ENCODE measurements at places on chromosomes 1 and 21.

DNA sequence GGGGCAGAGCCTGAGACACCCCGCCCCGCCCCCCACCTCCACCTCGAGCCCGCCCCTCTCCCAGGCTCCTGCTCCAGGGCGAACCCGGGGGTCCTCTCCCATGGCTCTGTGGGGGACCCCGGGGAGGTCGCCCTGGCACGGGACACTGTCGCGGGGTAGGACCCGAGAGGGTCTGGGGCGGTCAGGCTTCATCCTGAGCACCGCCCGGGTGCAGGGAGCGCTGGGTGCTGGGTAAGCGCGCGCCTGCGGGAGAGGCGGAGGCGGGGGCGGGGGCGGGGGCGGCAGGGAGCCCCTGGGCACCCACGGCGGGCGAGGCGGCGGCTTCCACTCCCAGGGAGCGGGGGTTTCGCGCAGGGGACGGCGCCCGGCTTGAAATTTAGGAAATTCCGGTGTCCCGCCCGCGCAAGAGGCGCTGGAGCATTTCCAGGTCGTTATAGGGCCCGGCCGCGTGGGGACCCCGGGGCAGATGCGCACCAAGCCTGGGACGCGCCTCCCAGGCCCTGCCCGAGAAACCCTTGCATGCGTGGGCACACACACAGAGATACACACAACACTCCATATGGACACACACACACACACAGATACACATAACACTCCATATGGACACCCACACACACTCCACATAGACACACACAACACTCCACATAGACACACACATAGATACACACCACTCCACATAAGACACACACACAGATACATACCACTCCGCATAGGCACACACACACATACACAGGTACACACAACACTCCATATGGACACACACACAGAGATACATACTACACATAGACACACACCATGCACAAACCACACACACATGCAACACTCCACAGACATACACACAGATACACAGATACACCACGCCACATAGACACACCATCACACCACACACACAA, 48.7 kb upstream of the SLC19A1 start:
- DNase-seq: peak; percentile 49

DNA sequence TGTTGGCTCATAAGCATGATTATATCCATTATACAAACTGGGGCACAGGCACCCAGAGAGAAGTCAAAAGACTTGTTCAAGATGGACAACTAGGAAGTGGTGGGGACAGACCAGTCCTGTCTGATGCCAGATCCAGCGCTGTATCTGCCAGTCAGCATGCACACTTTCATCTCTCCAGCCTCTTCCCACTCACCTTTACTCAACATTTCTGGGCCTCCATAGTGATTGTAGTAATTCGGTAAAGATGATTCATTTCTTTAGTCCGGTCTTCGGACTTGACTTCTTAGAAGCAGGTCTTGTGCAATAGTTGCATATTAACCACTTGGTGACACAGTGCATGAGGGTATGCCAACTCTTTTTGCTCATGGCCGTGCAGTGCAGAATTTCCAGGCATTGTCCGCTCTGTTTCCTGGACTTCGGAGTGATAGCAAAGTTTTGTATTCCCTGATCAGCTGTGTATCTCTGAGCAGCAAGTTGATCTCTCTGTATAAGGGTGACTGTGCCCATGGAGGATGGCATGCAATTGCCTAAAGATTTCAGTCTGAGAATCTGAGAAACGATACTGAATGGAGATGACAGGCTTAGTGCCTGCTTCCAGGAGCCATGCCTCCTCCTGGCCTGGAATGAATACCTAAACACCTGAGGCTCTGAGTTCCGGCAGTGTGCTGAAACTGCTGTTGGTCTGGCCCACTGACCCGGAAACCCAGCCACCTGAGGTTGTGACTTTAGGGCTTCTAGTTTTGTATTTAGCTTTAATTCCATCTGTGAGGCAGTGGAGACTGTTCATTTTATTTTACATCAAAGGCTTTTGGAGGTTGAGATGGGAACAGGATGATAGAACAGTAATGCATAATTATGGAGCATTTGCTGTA, 39.0 kb downstream of the GALNT2 start:
- DNase-seq: peak; percentile 95

GRCh38 chr1:226823643-226824042, 46.8 kb upstream of the PSEN2 start:
- DNase-seq: no peak

DNA sequence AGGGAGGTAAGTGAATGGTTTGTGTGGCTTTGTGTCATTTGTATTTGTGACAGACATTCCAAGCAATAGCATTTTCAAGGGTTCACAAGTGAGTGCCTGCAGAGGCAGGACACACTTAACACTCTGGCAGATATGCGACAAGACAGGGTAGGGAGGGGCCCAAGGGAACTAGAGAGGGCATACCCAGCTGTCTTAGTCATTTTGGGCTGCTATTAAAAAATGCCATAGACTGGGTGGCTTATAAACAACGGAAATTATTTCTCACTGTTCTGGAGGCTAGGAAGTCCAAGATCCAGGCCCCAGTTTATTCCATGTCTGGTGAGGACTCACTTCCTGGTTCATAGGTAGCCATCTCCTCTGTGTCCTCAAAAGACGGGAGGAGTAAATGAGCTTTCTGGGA, 137.4 kb downstream of the FGGY start:
- DNase-seq: peak; percentile 91

DNA sequence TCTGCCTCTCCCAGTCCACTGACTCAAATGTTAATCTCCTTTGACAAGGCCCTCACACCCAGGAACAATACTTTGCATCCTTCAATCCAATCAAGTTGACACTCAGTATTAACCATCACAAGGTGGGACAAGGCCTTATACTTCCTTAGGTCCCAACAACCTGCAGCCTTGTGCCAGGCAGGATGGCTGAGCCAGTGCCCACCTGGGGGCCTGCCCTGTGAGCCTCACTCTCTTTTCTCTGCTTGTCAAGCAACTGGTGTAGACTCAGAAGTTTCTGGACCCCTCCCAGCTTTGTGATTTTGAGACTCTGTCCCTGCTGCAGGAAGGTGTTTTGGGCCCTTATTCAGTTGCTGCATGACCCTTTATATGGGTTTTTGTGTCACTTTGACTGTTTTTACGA, 310.0 kb upstream of the C1orf174 start:
- DNase-seq: no peak

DNA sequence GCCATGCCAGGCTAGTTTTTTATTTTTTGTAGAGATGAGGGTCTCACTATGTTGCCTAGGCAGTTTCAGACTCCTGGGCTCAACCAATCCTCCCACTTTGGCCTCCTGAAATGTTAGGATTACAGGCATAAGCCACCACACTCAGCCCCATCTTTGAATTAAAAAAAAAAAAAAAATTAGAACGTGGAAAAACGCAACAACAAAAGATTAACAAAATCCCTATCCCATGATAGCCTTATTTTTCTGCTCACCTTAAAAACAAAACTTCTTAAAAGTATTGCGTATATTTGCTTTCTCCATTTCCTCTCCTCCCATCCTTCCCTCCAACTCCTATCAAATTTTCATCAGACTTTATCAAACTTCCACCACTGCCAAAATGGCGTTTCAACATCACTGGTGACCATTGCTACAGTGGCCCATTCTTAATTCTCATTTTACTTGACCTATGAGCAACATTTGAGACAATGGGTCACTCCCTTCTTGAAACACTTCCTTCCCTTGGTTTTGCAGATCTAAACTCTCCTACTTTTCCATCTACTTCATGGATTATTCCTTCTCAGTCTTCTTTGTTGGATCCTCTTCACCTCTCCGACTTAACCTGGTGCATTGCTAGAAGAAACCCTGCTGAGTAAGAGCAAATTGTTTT, 579 bp upstream of the ZNF684 start:
- peak; percentile 49 for DNase-seq

DNA sequence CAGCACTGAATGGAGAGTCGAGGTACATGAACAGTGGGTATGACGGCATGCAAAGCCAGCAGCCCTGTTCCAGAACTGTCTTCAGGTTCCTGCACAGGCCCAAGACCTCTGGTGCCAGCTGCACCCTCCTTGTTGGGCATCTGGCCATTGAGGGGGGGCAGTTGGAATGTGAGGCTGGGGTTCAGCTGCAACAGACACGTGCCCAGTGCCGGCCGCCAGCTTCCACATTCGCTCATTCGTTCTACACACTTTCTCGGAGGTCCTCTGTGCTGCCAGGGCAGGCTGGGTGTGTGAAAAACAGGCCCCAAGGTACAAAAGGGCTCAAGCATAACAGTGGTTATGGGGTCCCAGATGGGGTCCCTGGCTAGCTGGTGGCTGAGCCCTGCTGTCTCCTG, 37.9 kb upstream of the SLC19A1 start:
- no peak for DNase-seq

DNA sequence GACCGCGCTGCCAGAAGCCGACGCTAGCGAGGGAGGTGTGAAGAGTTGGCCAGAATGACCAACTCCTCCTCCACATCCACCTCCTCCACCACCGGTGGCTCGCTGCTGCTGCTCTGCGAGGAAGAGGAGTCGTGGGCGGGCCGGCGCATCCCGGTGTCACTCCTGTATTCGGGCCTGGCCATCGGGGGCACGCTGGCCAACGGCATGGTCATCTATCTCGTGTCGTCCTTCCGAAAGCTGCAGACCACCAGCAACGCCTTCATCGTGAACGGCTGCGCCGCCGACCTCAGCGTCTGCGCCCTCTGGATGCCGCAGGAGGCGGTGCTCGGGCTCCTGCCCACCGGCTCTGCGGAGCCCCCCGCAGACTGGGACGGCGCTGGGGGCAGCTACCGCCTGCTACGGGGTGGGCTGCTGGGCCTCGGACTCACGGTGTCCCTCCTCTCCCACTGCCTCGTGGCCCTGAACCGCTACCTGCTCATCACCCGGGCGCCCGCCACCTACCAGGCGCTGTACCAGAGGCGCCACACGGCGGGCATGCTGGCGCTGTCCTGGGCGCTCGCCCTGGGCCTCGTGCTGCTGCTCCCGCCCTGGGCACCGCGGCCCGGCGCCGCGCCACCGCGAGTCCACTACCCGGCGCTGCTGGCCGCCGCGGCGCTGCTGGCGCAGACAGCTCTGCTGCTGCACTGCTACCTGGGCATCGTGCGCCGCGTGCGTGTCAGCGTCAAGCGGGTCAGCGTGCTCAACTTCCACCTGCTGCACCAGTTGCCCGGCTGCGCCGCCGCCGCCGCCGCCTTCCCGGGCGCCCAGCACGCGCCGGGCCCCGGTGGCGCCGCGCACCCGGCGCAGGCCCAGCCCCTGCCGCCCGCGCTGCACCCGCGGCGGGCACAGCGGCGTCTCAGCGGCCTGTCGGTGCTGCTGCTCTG, 1.2 kb downstream of the GPR88 start:
- peak; percentile 47 for DNase-seq

GRCh38 chr1:187877220-187877619, 1048.5 kb downstream of the PLA2G4A start:
- DNase-seq: no peak

- DNase-seq: no peak
These were observed 62.8 kb upstream of the PDE9A start for GRCh38 chr21:42590431-42591131.

- no peak for DNase-seq
These were observed 48.3 kb downstream of the GNB1 start for GRCh38 chr1:1842360-1843146.

DNA sequence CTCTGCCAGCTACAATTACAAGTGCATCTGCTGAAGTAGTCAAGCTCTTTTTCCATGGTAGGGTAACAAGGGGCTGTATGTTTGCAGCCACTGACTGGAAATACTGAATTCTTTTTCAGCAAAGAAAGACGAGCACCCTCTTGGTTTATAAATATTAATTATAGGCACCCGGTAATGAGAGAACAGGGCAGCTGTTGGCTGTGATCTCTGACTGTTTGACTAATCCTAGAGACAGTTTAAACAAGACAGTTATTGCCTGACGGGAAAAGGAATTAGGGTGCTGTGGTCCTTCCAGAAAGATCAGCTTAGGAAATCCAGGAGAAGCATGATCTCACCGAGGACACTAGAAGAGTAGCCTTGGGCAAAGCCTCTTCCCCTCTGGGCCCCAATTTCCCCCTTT, 183.7 kb upstream of the ZC3H12A start:
- no peak for DNase-seq

- no peak for DNase-seq
These were observed 45.5 kb upstream of the SPOCD1 start for GRCh38 chr1:31861346-31861745.

DNA sequence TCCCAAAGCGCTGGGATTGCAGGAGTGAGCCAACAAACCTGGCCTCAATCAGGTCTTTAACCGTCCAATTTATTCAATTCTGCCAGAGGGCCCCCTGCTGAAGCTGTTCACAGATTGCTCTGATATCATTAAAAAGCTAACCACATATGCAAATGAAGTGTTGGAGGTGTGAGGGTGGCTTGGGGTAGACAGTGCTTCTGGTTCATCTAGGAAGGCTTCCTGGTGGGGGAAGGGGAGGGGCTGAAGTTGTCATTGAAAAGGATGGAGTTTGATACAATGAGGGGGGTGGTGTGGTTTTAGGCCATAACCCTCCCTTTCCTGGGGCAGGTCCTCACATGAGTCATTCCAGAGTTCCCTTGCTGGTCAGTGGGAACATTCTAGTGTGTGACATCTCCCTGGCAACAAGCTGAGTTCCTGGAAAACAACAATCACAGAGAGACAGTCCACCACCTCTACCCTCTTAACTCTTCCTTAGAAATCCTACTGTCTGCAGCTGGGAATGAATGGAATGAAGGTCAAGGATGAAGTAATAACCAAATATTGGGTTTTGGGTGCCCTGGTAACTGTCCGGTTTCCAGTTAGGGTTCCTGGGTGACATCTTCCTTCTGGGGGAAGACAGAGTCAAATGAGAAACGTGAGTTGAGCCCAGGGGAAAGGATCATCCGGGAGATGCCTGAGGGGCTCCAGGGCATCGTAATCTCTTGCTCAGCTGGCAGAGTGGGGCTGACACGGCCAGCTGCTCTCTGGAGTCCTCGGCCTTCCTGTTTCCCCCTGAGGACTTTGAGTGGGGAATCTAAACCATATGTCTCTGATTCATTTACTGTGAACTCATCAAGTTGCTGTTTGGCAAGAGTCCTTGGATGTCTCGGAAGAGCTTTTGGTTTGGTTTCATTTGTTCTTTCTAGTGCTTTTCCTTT, 32.2 kb downstream of the BATF3 start:
- DNase-seq: peak; percentile 98

DNA sequence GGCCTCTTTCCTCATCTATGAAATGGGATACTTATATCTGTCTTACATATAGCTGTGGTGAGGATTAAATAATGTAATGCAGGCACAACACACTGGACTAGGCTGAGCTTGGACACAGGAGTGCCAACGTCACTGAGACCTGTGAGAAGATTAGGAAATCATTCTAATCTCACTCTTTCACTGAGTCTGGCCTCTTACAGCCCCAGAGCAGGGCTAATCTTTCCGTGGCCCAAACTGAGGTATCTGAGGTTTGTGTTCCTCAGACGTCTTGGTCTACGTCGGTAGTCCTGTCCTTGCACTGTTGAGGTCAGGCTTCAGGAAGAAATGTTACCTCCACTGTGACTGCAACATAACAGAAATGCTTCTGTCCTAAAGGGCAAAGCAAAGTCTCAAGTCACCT, 22.6 kb upstream of the A3GALT2 start:
- no peak for DNase-seq

DNA sequence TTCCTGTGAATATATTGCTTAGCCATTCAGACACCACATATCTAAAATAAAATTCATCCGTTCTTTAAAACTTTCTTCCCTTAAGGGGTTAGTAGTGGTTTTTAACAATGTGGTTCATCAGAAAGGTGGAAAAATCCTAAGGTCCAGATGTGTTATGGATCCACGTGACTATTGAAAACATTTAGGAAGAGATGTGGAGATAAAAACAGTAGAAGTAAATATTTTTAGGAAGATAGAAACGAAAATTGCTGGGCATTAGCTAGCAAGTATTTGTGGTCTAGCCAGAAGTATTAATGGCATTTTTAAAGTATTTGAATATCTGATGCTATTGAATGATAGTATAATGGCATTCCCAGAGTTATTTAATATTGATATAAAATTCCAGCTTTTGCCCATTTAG, 180.8 kb downstream of the LTN1 start:
- no peak for DNase-seq

Measured in GM23248 (cell line).